ACHN (cell line): ENCODE measurements at places on chromosomes 13 and 19.

- DNase-seq: no peak
These were observed 452.7 kb downstream of the TSHZ3 start for GRCh38 chr19:30896554-30896953.

DNA sequence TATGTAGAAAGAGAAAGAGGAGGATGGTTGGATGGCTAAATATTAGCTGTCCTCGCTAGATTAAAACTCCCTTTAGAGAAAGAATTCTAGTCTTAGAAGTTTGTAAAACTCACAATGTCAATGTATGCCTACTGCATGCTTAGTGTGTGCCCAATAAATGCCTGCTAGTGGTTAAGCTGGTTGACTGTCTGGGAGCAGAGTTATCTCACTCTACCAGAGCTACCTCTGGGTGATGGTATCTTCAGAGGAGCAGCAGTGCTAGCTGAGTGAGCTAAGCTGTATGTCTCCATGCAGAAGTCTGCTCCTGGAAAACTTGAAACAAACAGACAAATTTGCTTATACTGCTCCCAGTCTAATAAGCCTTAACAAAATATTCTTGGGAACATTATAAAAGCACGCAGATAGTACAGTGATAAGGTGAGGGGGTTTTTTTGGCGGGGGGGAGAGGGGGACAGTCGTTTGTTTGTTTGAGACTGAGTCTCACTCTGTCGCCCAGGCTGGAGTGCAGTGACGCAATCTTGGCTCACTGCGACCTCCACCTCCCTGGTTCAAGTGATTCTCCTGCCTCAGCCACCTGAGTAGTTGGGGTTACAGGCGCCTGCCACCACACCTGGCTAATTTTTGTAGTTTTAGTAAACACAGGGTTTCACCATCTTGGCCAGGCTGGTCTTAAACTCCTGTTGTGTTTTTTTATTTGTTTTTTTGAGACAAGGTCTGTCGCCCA lies 202.8 kb upstream of the TSC22D1 start:
- DNase-seq: no peak

DNA sequence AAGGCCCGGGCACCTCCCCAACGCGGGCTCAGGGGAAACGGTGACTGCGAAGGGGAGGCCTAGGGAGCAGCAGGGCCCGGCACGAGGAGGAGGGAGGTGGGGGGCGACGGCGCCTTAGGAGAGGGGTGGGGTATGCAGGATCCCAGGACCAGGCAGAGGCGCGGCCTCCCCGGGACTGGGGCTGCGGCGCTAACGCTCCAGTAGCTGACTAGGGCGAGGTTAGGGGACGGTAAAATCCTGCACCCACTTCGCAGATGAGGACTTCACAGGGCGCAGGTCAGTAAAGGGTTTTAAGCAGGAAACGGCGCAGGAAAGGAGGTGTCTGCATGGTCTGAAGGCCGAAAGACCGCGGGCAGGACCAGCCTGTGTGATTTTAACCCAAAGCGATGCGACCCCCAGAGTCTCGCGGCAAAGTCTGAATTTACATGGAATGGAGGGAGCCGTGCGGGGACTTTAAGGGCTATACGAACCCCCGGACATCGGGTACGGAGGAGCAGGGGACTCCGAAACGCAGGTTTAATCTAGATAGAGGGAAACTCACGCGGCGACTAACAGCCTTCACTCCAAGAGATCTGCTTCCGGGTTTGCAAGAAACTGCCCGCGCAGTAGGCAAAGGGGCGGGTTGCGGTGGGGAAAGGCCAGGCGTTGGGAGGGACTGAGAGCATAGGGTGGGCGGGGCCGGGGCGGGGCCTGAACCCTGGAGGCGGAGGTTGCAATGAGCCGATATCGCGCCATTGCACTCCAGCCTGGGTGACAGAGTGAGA lies at the start of gene ZNF665:
Gene ZNF665, minus strand, starts transcription at position 588 of the 764 bp plus-strand sequence. CDS start 10,460 bp downstream, outside the sequence.
- no peak for DNase-seq

GRCh38 chr13:33931397-33932311 lies 113.7 kb downstream of the RFC3 start:
- DNase-seq: peak; percentile 52

DNA sequence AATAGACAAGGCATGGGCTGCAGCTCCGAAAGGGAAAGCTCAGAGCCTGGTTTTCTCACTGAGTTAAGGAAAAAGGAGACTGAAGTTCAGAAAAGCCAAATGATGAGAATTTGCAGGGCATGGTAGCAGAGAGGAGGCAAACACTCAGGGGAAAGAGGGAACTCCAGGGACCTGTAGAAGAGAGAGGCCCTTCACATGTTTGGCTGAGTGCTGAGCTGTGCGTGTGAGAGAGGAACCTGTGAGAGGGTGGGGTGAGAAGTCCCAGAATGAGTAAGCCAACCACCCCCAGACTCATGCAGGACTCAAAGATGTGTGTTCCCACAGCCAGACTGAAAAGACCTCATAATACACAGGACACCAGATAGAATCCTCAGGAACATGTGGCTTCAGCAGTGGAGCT lies 2.8 kb upstream of the CRYL1 start:
- no peak for DNase-seq

GRCh38 chr19:12163826-12164225 lies 930 bp downstream of the ZNF136 start:
- peak; percentile 0 for DNase-seq

DNA sequence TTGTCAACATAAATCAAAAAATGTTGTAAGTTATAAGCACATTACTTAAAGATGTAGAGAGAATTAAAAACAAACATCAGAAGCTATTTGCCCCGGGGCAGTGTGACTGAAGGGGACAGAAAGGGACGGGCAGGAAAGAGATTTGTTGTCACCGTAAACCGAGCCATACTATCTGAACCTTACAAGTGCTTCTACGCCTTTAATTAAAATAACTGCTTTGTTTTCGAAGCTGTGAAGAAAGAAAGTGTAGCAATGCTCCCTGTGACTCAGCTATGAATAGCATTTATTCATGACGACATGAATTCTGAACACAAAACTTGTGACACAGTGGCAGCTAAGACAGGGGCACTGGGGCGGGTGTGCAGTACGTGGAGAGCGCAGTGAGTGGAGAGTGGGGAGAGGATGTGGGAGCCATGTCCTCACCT lies 30.0 kb downstream of the ZNF787 start:
- DNase-seq: no peak

DNA sequence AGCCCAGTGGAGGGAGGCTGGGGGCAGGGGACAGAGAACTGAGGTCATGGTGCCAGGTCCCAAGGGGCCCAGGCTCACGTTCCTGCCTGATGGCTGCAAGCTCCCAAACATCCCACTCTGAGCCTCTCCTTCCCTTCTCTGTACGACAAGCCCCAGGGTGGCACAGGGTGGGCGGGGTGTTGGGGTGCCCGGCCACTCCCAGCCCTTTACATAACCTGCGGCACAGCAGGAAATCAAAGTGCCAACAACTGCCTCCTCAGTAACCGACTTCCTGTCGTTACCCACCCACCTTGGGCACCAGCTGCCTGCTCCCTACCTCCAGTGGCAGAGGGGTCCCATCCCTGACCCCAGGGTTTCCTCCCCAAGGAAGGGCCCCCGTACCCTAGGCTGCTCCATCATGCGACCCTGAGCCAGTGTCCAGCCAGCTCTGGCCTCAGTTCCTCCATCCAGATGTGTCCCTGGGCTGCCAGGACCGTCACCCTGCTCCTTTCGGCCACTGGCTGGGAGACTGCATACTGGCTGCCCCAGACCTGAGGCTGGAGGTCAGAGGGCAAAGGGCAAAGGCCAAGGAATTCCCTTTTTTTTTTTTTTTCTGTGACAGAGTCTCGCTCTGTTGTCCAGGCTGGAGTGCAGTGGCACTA lies 27.7 kb upstream of the NFIC start:
- DNase-seq: no peak

GRCh38 chr13:52067237-52067636 lies 42.7 kb downstream of the UTP14C start:
- DNase-seq: no peak

GRCh38 chr13:21005193-21005592 lies 56.2 kb downstream of the LATS2 start:
- DNase-seq: no peak

- no peak for DNase-seq
These were observed 221.1 kb downstream of the DNAJC15 start for GRCh38 chr13:43244481-43244880.
